A673 (cell line): ENCODE measurements at places on chromosomes 5 and 9. TPM values are rescaled to one million over a fixed set of nuclear protein-coding genes. Genes with fewer than 3 reads are reported as not detected.
A peak's percentile ranks its signal among the peaks of the same experiment; 100 is the strongest.

- DNase-seq: no peak
Measured at GRCh38 chr5:36630201-36631145, 24.1 kb downstream of the SLC1A3 start.

DNA sequence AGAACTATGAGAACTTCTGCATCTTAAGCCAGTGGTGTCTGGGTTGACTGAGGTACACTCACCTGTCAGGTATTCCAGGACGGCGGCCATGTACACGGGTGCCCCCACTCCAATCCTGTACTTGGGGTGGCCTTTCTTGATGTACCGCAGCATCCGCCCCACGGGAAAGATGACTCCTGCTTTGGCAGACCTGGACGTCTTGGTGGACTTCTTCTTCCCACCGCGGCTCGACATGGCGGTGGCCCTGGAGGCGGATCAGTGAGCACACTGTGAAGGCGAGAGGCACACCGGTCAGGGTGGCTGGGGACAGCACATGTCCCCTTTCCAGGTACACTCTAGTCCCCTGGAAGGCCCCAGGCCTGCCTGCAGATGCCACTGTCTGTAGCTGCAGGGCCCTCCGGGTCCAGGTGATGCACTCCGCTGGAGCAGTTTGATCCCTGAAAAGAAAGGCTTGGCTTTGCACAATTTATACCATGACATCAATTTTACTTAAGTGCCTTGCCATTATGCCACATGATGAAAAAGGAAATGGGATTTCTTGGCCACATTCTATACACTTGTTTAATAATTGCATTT lies 10.1 kb downstream of the MACROH2A1 start:
- DNase-seq: no peak

DNA sequence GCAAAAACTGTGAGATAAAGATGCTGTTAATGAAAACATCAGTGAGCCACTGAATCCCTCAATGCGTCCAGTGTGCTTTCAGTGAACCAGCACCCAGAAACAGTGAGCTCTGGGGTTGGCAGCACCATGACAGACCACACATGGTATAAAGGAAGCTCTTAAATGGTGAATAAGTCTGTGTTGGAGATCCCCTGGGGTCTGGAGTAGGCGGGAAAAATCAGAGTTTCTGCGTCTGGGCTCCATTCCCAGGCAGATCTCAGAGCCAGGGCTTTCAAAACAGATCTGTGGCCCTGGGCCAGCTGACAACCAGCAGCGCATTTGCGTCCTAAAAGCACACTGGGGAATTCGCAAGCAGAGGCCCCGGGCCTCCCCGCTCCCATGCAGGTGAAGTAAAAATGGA lies 233.5 kb downstream of the FRMD3 start:
- peak; percentile 90 for DNase-seq

DNA sequence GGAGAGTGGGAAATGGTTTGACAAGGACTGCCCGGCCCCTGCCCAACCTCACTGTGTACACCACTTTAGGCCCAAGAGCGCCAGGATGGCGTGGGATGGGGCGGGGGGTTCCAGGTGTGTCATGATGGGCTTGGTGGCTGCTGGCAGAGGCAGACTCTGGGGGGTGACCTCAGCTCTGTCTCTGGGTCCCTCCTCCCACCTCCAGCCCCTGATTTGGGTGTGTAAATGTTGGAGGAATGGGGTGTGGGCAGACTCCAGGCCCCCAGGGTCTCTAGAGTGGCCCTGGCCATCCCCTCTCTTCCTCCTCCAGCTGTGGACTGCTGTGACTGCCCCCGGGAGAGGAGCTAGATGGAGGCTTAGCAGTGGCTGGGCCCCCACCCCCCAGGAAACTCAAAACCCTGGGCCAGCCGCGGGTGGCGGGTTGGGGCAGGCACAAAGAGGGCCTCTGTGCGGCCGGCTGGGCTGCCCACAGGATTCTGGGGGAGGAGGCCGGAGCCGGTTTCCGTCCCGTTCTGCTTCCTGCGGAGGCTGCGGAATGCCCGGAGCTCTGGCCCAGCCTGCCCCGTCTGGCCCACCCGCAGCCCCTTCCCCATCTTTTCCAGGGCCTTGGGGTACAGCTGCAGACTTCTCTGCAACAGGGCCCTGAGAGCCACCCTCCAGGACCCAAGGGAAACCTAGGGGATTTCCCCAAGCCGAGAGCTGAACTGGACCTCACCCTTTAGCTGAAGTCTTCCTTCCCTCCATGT lies 23.1 kb downstream of the CXXC5 start:
- no peak for DNase-seq

DNA sequence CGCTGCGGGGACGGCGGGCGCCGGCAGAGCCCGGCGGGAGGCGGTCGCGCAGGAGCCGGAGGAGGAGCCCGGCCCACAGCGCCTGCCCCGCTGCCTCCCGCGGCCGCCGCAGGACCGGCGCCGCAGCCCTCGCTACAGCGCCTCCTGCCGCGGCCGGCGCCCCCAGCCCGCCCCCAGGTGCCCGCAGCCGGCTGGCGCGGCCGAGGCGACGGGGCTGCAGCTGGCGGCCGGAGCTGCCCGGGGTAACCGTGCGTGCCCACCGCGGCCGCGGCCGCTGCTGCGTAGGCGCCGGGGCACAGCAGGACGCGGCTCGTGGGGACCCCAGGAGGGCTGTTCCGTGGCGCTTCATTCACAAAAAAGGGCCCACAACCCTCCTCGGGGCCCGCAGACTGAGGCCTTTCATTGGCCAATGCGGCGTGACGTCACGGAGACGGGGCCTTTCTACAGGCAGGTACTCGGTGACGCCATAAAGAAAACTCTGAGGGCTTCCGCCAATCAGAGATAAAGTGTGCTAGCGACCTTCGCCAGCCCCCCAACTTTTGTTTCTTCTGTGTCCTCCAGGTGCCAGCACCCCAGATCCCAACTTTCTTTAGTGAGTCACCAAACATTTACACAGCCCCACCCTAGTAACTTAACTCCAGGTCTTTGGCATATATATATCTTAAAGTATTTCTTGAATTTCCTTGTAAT lies at the start of gene CDC14B:
TSS of gene CDC14B (minus strand) at position 353 of the 690 bp plus-strand sequence. CDS start 465 bp downstream, outside the sequence.
- peak; percentile 89 for DNase-seq

- DNase-seq: no peak
Measured at GRCh38 chr9:90019626-90020025, 414.8 kb downstream of the GADD45G start.

- DNase-seq: no peak
Measured at GRCh38 chr9:120845255-120845654, 2.5 kb upstream of the PSMD5 start.

GRCh38 chr9:135016037-135016640 lies 71.3 kb upstream of the OLFM1 start:
- no peak for DNase-seq

HSPB3 gene
- total RNA-seq: not detected in 2 replicates

SGCD gene
- total RNA-seq: 0.17 and 0.22 TPM in 2 replicates

EQTN gene
- total RNA-seq: not detected in 2 replicates

PTPN3 gene
- 1.0 and 1.1 TPM in 2 replicates for total RNA-seq

ARHGEF37 gene
- 0.64 and 1.7 TPM in 2 replicates for total RNA-seq

TNFSF8 gene
- not detected in 2 replicates for total RNA-seq
